CD4-positive, alpha-beta memory T cell (primary cell): ENCODE measurements at places on chromosomes 5 and 9.

- no peak for DNase-seq
These were observed 576.7 kb downstream of the LRRC70 start for GRCh38 chr5:63155310-63155631.

GRCh38 chr9:136902259-136902821, 16.0 kb downstream of the TRAF2 start:
- peak; percentile 90 for DNase-seq

DNA sequence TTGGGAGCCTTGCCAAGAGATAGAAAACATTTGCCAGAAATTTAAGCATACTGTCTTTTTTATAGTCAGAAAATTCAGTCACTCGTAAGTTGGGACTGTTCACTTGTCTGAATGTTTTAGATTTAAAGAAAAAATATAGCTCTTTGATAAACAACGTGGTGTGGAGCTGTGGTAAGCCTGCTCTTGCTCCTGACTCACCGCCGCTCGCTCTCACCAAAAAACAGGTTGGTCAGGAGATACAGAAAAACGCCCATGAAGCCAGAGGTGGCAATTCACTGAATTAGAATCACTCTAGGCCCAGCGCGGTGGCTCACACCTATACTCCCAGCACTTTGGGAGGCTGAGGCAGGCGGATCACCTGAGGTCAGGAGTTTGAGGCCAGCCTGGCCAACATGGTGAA, 6.2 kb downstream of the LNPEP start:
- DNase-seq = no peak

GRCh38 chr9:128061275-128061960, 5.7 kb downstream of the NAIF1 start:
- no peak for DNase-seq

DNA sequence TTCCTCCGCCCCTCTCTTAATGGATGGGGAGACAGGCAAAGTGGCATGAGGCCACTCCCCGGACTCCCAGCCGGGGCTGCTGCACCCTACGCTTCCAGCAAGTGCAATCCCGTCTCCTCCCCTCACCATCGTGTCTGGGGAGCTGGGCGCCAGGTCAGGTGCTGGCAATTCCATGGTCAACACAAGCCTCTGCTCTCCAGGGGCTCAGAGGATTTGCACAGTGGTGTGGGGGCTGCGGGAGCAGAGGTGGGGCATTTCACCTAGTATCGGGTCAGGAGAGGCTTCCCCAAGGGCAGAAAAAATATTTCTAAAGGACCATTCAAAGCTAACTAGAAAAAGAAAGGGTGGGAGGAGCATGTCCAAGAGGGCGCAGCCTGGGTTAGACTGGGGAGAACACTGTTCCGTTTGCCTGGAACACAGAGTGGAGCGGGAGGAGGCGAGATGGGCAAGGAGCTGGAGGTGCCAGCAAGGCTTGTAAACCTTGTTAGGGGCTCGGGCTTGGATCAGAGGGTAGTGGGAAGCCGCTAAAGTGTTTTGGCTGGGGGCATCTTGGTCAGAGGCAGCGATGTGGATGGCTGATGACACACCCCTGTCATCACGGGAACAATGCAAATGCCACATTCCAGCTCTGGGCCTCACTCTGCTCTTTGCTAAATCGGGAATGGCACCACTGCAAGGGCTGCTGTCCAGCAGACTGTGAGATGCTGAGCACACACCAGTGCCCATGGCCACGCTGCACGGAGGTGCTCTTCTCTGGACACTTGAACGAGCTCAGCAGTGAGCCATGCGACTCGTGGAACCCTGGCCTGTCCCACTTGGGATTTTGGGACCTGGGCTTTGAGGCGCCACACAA, 191.7 kb downstream of the CDK5RAP2 start:
- no peak for DNase-seq

GRCh38 chr5:173689737-173690360, 73.4 kb upstream of the BOD1 start:
- DNase-seq = no peak

GRCh38 chr5:40678026-40678425, 1.7 kb upstream of the PTGER4 start:
- DNase-seq = no peak

- no peak for DNase-seq
These were observed 111.2 kb upstream of the IL12B start for GRCh38 chr5:159441441-159441840.

GRCh38 chr5:138177941-138178515, 402 bp downstream of the BRD8 start:
- DNase-seq = no peak

- DNase-seq = no peak
These were observed 3.8 kb upstream of the ORM1 start for GRCh38 chr9:114319147-114319546.

- DNase-seq = no peak
These were observed 219.0 kb upstream of the CDH12 start for GRCh38 chr5:23072179-23072578.

GRCh38 chr5:74626386-74627222, 13.9 kb downstream of the ENC1 start:
- DNase-seq = no peak

DNA sequence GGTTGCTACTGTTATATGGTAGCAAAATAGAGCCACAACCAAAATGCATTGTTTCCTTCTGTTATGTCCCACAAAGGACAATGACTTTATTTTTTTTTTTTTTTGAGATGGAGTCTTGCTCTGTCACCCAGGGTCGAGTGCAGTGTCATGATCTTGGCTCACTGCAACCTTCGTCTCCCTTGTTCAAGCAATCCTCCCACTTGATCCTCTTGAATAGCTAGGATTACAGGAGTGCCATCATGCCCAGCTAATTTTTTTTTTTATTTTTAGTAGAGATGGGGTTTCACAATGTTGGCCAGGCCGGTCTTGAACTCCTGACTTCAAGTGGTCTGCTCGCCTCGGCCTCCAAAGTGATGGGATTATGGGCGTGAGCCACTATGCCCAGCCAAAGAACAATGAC, 527.7 kb upstream of the SGCD start:
- DNase-seq = no peak

DNA sequence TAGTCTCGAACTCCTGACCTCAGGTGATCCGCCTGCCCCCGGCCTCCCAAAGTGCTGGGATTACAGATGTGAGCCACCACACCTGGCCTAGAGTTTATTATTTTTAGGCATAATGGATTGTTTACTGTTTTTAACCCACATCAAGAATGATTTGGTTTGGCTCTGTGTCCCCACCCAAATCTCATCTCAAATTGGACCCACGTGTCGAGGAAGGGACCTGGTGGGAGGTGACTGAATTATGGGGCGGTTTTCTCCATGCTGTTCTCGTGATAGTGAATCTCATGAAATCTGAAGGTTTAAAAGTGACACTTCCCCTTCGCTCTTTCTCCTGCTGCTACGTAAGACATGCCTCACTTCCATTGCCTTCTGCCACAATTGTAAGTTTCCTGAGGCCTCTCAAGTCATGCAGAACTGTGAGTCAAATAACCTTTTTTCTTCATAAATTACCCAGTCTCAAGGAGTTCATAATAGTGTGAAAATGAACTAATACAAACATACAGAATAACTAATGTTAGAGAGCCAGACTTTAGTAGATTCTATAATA, 88.2 kb downstream of the RICTOR start:
- DNase-seq = no peak

GRCh38 chr9:126122901-126123616, 203.6 kb upstream of the MVB12B start:
- DNase-seq = no peak

- no peak for DNase-seq
These were observed 93.7 kb upstream of the DAB2 start for GRCh38 chr5:39518516-39518915.

DNA sequence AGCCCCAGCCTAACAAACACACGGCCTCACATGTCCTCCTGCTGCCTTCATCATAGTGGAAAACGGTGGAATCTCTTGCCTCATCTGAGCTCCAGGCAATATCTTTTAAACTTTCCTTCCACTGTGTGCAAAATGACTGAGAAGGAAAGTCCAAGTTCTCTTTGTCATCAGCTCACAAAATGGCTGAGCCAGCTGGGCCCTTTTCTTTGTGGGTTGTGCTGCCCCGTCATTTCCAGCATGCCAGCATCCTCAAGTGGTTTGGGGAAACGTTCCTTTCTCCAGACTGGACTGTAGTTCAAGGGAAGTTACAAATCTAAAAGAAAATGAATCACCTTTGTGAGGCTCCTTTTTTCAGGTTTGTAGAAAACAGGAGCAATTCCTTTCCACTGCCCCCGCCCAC, 171.1 kb upstream of the FSTL4 start:
- no peak for DNase-seq

DNA sequence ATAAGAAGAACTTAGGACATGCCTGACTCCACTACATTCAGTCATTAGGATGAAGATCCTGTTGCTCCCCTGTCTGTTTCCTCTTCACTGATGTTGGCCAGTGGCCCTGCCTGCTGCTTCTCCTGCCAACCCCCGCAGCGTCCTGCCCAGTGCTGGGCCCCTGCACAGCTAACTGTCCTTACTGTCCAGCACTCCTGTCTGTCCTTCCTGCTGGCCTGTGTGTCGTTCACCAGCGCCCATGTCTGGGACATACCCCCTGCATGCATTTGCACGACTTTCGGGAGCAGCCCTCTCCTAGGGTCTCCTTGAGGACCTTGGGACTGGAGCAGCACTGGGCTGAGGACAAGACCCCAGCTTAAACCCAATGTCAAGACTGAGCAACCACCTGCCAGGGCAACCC, 547.6 kb downstream of the BNC2 start:
- DNase-seq = no peak

GRCh38 chr9:126430124-126430523, 103.5 kb downstream of the MVB12B start:
- DNase-seq = no peak

GRCh38 chr5:150613991-150614660, 26.3 kb upstream of the SYNPO start:
- no peak for DNase-seq

- no peak for DNase-seq
These were observed 102.4 kb downstream of the UBE2R2 start for GRCh38 chr9:33919276-33919897.

DNA sequence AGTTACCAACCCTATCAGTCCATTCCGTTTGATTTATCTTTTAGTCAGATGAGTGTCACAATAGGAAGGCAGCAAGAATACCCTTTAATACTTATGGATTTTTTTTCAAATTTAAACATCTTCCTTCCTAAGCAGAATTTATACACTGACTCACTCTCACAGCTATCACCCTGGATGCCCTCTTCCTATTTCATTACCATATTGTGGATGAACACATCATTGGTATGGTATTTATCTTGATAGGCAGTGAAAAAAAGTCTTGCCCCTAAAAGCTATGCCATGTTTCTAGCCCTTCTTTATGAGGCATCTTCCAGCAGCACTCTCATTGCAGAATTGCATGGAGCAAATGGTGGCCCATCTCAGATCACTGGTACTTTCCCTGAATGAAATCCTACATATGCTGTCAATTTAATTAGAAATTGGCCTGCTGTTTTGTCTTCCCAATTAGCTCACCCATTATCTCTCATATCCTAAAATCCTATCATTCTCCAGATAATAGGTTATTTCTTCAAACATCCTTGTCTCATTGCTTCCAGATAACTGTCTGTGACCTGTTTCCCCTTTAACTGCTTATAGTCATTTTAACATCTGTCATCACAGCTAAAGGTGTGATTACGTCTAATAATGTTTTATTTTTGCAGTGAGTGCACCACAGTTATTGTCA, 433.5 kb upstream of the POU5F2 start:
- no peak for DNase-seq

- DNase-seq = no peak
These were observed 125.5 kb downstream of the GABRB2 start for GRCh38 chr5:161421067-161421466.

DNA sequence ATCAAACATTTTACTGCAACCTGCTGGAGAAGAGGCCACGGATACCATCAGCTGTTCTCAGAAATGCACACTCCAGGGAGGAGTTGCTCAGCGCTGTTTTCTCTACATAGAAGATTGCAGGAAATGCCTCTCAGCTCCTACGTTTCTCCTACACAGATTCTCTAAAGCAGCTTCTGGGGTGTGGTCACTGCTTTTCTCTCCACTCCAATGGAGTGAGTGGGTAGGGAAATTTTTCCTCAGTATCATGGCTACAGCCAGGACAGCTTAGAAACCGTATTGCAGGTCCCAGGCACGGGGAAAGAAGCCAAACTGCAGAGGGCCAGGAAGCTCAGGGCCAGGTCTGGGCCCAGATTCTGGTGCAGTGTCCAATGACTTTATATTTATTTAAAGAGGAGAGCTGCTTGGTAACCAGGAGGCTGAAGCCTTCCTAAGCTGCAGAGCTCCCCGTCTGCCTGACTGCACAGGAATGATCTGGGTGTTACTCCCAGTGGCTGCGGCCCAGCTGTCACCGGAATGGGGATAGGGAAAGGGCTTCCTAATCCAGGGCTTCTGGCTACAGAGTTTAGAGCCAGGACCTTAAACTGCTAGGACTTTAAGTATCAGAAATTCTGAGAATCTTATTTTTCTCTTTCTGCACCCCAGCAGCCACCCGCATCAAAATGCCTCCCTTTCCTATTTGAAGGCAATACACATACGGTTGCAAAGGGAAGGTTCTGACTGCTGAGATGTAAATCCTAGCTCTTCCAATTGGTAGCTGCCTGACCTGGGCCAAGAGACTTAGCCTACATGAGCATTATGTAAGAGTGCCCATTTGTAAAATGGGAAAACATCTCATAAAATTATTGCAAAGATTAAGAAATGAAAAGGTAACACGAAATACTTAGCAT, 1.4 kb upstream of the SPTAN1 start:
- no peak for DNase-seq

GRCh38 chr5:112396430-112396829, 22.6 kb downstream of the EPB41L4A start:
- no peak for DNase-seq

- no peak for DNase-seq
These were observed 94.0 kb downstream of the SPATA31D1 start for GRCh38 chr9:82082563-82082962.

- DNase-seq = no peak
These were observed 262.0 kb upstream of the FBXL7 start for GRCh38 chr5:15238006-15238405.

GRCh38 chr5:38453506-38453905, 102.9 kb downstream of the LIFR start:
- peak; percentile 79 for DNase-seq

- no peak for DNase-seq
These were observed 32.8 kb downstream of the TUT7 start for GRCh38 chr9:86321373-86321772.

- no peak for DNase-seq
These were observed 4.8 kb downstream of the ECSCR start for GRCh38 chr5:139457653-139458306.
